GOT3 (cell line): ENCODE measurements at places on chromosomes 11 and 22.

- no peak for DNase-seq
Measured at GRCh38 chr11:113270080-113270479, 44.3 kb upstream of the TTC12 start.

- peak; percentile 58 for DNase-seq
Measured at GRCh38 chr22:44449061-44449682, 48.9 kb downstream of the RTL6 start.

DNA sequence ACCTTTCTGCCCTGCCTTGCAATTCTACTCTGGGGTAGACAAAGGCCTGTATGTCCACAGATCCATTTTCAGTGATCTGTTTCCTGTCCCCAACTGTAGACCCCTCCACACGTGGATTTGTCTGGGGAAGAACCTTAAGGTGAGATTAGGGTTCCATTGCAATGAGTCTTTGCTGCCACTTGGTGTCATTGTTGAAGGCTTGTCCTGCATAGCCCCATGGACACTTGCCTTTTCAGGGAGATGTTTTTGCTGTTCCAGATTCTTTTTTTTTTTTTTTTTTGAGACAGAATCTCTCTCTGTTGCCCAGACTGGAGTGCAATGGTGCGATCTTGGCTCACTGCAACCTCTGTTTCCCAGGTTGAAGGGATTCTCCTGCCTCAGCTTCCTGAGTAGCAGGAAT, 21.8 kb downstream of the SERPING1 start:
- DNase-seq, result no peak

DNA sequence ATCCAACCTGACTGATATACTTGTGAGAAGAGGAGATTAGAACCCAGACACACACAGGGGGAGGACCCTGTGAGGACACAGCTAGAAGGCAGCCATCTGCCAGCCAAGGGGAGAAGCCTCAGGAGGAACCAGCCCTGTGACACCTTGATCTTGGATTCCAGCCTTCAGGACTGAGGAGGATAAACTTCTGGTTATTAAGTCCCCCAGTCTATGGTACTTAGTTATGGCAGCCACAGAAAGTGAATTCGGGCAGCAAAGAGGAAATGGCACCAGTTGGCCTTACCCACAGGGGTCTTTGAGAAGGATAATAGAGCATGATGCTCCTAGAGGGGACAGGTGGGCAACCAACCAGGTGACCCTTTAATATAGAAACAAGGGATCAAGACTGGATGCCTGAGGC, 49.4 kb downstream of the ASCL2 start:
- no peak for DNase-seq

GRCh38 chr11:19781351-19781750, 68.7 kb downstream of the NAV2 start:
- no peak for DNase-seq

DNA sequence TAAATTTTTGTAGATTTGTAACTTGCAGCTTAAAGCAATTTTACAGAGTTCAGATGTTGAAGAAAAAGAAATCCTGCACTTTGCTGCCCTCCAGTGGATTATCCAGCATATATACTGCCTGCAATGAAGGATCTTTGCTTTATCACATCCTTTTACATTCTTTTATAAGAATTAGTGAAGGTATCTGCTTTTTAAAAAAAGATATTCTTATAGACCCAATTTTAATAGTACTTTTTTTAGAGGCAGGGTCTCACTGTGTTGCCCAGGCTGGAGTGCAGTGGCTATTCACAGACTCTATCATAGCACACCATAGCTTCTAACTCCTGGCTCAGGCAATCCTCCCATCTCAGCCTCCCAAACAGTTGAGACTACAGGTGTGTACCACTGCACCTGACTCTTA, 60.7 kb downstream of the TTC17 start:
- no peak for DNase-seq

GRCh38 chr11:110379261-110379660, 50.5 kb upstream of the FDX1 start:
- no peak for DNase-seq

- DNase-seq, result no peak
Measured at GRCh38 chr22:42039271-42039670, 31.3 kb downstream of the NAGA start.

DNA sequence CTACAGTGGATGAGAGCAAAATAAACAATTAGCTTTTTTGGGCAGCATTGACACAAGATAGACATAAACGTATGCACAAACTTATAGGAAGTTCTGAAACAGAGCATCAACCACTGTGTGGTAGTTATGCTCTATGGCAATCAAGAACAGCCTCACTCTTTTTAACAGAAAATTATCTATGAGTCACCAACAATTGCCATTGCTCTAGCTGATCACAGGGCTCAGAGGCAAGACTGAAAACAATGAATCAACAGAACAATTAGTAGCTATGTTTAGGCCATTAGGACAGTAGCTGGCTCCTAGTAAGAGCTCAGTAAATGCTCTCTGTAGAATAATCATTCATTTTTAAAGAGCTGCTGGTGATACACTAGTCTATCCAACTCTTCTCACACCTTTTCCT, 34.9 kb upstream of the PICALM start:
- DNase-seq, result no peak

DNA sequence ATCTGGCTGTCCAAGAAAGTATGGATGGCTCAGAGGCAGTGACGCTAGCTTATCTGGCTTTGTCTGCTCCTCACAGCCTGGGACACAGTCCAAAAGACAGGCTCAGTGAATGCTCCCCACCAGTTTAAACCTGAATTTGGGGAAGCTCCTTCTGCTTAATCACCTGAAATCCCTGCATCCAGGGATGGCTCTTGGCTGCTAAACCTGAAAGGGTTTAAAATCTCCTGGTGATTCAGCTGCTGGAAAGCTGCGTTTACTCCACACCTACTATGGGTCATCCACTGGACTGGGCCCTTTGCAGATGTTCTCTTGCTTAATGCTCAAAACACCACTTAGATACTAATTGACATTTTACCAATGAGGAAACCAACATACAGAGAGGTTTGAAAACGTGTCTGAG, 302.0 kb upstream of the NARS2 start:
- DNase-seq, result no peak

- no peak for DNase-seq
Measured at GRCh38 chr11:6526411-6527135, 29.5 kb downstream of the DNHD1 start.

DNA sequence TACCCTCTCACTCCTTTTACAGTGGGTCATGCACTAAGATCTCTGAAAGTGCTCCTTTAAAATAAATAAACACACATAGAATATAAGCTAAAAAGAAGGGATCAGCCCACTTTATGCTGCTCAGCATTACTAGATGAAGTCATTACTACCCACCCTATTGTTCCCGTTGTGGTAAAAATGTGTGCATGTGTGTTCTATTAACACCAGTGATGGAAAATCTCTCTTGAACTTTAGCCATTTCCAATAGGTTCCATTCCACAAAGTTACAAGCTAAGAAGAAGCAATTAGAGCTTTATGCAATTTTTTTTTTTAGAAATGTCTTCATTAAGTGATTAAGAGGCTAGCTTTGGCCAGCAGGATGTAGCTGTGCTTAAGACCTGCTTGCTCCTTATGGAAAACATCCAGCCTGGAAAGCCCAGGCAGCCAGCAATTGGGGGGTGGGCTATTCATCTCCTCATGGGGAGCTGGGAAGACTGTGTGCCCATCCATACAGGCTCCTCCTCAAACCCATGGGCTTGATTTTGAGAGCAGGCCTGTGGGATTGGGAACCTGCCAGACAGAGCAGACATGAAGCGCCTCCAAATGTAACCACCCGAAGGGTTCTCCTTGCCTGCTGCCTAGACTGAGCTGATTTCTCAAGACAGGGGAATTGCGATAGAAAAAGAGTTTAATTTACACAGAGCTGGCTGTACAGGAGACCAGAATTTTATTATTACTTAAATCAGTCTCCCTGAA, 92.9 kb upstream of the PARVA start:
- no peak for DNase-seq

DNA sequence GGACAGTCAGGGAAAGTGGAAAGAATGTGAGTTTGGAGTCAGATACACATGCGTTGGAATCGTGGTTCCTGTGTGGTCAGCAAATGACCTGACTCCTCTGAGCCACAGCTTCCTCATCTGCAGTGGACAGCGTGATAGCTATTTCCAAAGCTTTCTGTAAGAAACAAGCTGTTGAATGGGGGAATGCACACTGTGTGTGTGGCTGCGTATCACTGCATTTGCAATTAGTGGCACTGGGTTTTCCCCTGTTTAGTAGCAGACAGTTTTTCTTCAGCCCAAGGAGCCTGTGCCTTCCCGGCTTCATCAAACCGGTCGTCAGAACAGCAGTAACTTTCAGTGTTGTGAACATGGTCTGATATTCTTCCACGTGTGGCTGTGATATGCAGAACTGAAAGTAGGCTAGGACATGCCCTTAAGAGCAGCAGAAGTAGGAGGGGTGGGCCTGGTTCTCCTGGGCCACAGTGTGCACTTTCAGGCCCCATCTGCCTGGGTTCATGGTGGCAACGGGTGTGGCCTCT, 121.5 kb downstream of the RRAS2 start:
- DNase-seq, result no peak

DNA sequence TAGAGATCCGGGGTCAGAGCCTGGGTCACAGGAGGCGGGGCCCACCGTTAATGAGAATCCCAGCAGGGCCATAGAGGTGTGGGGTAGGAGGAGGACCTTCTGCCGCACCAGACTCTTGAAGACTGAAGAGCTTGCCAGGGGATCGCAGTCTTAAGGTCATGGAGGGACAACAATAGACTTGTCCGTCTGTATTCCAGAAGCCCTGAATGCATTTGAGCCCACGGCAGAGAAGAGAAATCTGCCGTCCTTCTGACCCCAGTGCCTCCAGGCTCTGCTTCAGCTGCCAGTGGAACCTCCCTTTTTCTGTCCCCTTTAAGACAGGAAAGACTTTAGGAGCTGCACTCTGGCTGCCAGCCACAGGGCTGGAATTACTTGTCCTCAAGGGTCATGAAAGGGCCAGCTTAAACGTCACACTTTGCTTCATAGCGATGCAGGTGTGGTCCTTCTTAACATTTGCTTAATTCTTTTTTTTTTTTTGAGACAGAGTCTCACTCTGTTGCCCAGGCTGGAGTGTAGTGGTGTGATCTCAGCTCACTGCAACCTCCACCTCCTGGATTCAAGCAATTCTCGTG, 15.5 kb upstream of the ST3GAL4 start:
- no peak for DNase-seq

DNA sequence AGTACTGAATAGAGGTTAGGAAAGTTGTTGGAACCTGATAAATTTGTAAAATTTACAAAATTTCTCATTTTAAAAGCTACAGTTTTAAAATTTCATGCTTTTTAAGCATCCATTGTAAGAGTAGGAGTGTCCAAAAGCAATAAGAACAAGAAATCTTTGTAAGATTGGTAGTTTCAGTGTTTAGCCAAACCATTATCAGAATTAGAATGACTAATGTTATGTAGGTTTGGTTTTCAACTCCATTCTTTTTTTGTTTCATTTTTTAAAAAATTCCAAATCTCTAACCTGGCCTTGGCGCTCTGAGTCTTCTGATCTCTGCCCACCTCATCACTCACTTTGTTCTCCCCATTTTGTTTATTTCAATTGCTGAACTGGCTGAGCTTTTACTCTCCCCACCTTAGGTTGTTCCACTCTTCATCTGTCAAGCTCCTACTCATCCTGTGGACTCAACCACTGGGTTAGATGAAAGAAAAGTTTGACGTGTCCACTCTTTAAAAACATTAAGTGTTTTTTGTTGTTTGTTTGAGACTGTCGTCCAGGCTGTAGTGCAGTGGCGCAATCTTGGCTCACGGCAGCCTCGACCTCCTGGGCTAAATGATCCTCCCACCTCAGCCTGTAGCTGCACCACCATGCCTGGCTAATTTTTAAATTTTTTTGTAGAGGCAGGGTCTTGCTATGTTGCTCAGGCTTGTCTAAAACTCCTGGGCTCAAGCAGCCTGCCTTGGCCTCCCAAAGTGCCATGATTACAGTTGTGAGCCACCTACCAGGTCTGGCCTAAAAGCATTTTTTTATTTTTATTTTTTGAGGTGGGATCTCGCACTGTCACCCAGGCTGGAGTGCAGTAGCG, 14.0 kb downstream of the EP300 start:
- no peak for DNase-seq

GRCh38 chr22:17143826-17144225, 15.3 kb downstream of the HDHD5 start:
- DNase-seq, result no peak

DNA sequence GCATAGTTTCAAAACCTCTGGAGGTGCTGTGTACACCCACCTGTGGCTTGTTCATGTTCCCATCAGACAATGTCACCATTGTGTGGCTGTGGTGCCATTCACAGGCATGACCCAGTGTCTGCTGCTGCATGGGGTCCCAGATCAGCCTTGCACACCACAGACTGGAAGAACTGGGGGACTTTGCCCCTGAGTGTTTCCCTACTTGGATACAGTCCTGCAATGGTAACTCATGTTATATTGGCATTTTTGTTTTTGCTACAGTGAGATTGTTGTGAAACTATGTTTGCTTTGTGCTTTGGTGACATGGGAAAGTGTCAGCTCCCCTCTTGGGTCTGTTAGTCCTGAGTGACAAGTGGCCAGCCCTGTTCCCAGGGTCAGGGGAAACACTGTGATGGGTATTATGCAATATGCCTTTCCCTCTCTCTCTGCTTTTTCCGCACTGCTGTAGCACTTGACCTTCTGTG, 108.8 kb downstream of the NAV2 start:
- DNase-seq, result no peak

DNA sequence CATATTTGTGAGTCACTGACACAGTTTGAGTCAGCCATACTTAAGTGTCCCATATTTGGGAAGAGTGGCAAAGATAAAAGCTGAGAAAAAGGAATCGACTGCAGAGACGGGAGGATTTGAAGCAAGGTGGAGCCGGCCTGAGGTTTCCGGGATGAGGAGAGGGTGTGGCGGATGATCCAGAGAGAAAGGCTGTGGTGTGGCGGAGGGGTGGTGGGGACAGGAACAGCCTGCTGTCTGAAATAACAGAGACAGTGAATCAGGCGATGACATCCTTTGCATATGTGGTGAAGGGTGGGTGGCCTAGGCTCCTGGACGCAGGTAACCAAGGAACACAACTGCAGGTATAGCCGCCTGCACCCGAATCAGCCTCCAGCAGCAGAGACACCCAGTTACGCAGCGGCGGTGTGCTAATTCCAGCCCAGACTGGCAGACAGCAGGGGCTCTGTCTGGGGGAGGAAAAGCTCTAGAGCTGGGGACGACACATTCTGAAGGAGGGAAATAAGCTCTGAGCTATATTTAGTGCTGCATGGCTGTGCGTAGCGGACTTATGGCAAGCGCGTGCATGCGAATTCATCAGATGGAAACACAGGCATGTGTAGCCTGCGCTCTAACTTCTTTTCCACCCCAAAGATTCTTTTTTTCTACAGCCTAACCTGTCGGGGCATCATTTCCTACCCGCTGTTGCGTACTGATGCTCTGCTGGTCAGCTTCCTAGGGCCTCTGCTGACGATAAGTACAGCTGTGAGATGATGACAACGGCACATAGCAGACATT, 62.7 kb upstream of the BARX2 start:
- no peak for DNase-seq

DNA sequence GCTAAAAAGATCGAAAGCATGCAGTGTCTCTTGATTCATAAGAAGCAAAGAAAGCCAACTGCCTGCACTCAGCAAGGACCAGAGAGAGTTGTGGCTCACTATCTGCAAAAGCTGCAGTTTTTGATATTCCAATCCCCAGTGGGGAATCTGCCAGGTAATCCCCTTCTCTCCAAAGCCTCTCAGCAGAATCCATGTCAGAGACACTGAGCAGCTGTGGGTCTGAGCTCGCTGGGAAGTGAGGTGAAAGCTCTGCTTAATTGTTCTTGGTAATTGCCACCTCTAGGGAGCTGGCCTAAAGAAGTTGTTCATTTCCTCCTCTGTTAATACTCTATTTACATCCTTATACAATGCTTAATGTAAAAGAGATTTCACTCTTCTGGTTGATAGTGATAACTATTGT, 261.3 kb upstream of the LRRC4C start:
- DNase-seq, result no peak
